ENCODE measurements at places on chromosomes 4 and X. TPM values are rescaled to one million over a fixed set of nuclear protein-coding genes. Genes with fewer than 3 reads are reported as not detected.

FGF13 gene
- total RNA-seq = 46.0 TPM

NDNF gene
- 0.44 TPM for total RNA-seq

MGAT4D gene
- not detected for total RNA-seq

GUF1 gene
- total RNA-seq = 6.1 TPM

DCHS2 gene
- total RNA-seq = 0.40 TPM

TEX11 gene
- not detected for total RNA-seq

NEXMIF gene
- not detected for total RNA-seq

HTN3 gene
- not detected for total RNA-seq

CLDN22 gene
- total RNA-seq = not detected

GNRHR gene
- not detected for total RNA-seq

GPR50 gene
- not detected for total RNA-seq

ODAPH gene
- total RNA-seq = not detected

FOXR2 gene
- not detected for total RNA-seq

Data from lung microvascular endothelial cell (primary cell).